ENCODE measurements at places on chromosomes 3 and 15.
A peak's percentile ranks its signal among the peaks of the same experiment; 100 is the strongest.

- no peak for DNase-seq
These were observed 655 bp upstream of the RAB11A start for GRCh38 chr15:65868546-65869125.

- no peak for DNase-seq
These were observed 593.8 kb upstream of the GBE1 start for GRCh38 chr3:82355228-82355627.

DNA sequence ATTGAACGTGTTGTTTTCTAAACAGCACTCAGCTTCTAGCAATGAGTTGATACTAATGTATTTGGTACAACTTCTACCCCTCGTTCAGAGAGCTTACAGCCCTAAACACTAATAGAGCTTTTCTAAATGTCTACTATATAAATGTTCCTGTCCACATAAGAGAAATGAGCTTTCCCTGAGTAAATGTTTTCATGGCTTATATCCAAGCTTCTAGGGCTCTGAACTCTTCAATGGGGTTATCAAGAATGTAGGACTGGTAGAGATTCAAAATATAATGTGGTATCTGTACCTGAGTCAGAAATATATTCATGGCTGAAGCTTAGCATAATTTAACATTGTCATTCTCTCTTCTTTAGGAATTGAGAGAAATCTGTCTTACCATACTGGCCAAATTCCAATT lies 73.4 kb downstream of the SERPINI1 start:
- DNase-seq, result no peak

DNA sequence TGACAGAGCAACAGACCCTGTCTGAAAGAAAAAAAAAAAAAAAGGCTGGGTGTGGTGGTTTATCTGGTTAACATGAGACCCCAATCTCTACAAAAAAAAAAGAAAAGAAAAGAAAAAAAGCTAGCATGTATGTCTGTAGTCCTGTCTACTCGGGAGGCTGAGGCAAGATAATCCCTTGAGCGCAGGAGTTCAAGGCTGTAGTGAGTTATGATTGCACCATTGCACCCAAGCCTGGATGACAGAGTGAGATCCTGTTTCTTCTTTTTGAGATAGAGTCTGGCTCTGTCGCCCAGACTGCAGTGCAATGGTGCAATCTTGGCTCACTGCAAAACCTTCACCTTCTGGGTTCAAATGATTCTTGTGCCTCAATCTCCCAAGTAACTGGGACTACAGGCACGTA lies 8.4 kb upstream of the DHX30 start:
- DNase-seq, result peak; percentile 25

GRCh38 chr15:59993950-59994401 lies 10.1 kb upstream of the FOXB1 start:
- no peak for DNase-seq

DNA sequence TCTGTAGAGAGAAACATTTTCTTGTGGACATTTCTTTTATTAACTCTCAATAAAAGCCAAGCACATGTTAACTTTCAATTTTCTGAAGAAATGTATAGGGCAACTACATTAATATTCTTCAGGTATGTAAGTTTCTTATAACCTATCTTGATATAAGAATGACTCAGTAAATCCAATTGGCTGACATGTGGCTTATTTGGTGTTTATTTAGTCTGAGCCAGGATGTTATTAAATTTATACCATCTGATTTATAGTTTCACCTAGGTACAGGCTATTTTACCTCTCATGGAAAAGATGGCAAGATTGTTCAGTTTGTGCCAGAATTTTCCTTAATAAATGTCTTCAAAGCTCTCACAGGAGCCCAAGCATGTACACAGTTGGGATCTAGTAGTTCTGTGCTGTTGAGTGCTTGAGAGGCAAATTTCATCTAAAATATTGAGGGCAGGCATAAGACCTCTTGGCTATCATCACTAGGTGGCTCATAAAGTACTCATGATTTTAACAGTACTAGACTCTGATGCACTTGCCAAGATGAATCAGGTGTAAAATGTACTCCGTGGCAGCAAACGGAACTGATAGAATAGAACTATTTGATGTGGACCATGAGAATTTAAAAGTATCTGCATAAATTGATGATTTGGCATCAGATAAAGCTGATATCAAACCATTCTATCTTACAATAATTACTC lies 631.9 kb downstream of the RBMS3 start:
- DNase-seq, result no peak

- DNase-seq, result no peak
These were observed 6.7 kb downstream of the C3orf22 start for GRCh38 chr3:126551839-126552687.

GRCh38 chr15:63597821-63598220 lies 634 bp downstream of the FBXL22 start:
- no peak for DNase-seq

- DNase-seq, result no peak
These were observed 76.7 kb upstream of the MBNL1 start for GRCh38 chr3:152192050-152192449.

DNA sequence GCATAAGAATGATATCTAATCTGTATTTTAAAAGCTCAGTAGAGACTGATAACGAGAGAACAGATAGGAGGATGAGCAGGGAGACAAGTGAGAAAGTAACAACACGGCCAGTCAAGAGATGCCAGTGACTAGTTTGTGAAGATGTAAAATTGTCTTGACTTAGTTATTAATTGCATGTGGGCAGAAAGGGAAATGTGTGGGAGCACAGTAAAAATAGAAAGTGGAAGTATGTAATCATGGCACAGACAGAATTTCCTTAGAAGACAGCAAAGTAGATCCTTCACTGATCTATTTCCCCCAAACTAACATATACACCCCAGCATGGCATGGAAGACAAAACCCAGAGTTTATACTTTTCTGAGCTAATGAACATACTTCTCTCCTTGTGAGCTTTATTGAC lies 344.5 kb downstream of the FGF12 start:
- DNase-seq, result peak; percentile 63

DNA sequence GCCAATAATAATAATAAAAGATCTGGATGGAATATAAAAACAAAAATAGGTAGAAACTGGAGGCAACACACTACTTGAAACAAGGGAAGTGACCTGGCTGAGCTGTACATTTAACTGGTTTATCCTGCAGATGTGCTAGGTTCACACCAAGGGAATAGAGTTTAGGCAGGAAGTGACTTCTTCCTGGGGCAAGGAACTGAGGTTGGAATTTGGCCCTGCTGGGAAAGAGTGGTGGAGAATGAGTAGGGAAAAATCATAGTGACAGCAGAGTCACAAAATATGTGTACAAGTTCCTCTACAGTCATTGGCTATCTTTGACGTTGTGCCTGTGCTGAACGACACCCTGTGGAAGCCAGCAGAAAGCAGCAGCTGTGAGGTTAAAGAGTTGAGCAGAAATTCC lies 44.1 kb downstream of the ARHGAP11B start:
- no peak for DNase-seq

Measured in inflammatory macrophage treated with lipopolysaccharide for 1 hour (primary cell).